ENCODE measurements at places on chromosomes 1 and 21. TPM values are rescaled to one million over a fixed set of nuclear protein-coding genes. Genes with fewer than 3 reads are reported as not detected.

The ZNF695 gene
- polyA plus RNA-seq: 2.4 TPM

The ZSWIM5 gene
- polyA plus RNA-seq: 5.3 TPM

The S100A7A gene
- not detected for polyA plus RNA-seq

The ANKRD34A gene
- 0.77 TPM for polyA plus RNA-seq
